ENCODE measurements at places on chromosomes 4 and X. TPM values are rescaled to one million over a fixed set of nuclear protein-coding genes. Genes with fewer than 3 reads are reported as not detected.

Gene ANOS1
- total RNA-seq = 1.4 TPM

Gene TEX11
- not detected for total RNA-seq

Gene FAM47B
- not detected for total RNA-seq

Gene CXorf49
- 0.40 TPM for total RNA-seq

Gene TRIM75
- total RNA-seq = not detected

GRCh38 chr4:107897823-107898222, 33.5 kb upstream of the CYP2U1 start:
- no peak for ATAC-seq

DNA sequence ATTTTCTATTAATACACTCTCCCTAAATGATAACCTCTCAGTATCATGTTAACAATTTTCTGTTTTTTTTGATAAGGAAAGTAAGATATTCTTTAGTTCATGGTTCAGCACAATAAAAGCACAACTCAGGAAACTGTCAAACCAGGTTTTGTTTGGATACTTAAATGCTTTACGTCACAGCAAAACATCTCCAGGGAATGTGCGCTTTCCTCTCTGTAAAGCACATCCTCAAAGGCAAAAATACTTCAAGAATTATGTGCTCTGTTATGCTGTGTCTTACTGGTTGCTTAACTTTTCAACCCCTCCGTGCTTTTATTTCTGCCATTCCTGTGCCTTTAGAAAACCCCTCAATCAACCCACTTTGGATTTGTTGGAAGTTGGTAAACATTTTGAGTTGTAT, 27.8 kb downstream of the SNX25 start:
- ATAC-seq = no peak

GRCh38 chr4:76981644-76982043, 32.1 kb downstream of the SEPTIN11 start:
- ATAC-seq = no peak

DNA sequence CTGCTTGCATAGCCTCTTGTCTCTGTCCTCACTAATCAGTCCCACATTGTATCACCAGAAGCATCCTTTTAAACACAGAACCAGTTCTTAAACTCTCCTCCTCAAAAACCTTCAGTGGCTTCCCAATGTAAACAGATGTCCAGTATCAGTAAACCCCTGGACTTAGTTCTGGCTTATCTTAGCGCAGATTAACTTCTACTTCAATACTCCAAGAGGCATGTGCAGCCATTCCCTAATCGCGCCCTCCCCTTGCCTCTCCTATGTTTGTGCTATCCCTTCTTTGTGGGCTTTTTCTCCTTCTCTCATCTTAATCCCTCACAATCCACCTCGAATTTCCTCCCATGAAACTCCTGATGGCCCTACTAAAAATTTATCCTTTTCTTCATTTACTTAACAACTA, 193.8 kb downstream of the FBXO8 start:
- ATAC-seq = no peak

DNA sequence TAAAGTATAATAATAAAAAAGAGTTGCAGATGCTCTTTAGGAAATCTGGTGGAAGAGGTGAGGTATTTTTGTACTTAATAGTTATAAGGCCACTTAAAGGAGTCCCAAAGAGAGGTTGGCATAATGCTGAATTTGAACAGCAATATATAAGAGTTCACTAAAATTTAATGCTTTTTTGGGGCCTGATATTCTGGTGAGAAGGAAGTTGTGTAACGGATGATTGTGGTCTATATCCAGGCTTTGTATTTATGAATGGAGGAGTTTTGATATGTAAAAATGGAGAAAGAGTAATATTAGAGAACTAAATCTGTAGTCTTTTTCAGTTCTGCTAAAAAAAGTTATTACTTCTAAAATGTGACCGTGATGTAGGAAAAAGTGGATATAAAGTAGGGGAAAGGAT, 20.4 kb downstream of the BMP2K start:
- no peak for ATAC-seq

- ATAC-seq = no peak
Measured at GRCh38 chrX:9164533-9165426, 130.9 kb upstream of the FAM9B start.

- ATAC-seq = no peak
Measured at GRCh38 chr4:153676486-153676885, 7.6 kb upstream of the TLR2 start.
